Caki2 (cell line): ENCODE measurements at places on chromosomes 6 and 20. TPM values are rescaled to one million over a fixed set of nuclear protein-coding genes. Genes with fewer than 3 reads are reported as not detected.

Gene TPX2
- 143 and 164 TPM in 2 replicates for total RNA-seq

GRCh38 chr6:40000964-40001515 is 66.8 kb upstream of the MOCS1 start:
- no peak for DNase-seq

- DNase-seq, result no peak
Measured at GRCh38 chr6:121881974-121882667, 446.7 kb downstream of the GJA1 start.

Gene TXLNB
- total RNA-seq, result not detected in 2 replicates

DNA sequence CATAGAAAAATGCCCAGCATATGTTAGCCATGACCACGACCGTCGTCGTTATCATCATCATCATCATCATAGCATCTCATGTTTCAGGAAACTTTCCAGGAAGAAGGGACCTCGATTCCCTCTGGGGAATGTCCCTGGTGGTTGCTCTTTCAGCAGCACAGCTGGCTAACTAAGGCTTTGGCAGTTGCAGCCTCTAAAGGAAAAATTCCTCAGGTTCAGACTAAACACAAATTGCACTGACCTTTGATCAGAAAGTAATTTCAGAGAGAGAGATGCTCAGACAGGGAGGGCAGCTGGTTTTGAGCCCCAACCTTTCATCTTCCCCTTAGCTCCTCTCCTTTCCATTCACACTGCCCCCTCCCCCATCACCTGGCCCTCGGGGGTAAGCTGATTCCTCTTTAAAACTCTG is 5.6 kb upstream of the CFB start:
- DNase-seq, result peak; percentile 41

DNA sequence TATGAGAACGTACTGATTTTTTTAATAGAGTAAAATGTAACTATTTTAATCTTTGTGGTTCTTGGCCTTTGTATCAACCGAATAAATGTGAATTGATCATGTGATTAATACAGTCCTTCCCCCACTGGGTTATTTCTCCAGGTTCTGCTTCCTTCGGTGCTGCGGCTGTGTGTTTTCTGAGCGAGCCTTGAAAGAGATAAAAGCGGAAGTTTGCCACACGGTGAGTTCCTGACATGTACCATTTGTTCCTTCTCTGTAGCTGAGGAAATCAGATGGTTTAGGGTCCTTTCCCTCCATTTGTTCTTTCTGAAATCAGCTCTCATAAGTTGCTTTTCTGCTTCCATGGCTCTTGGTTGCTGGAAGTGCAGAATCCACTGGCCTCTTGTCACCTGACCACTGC is 15.5 kb downstream of the RTF2 start:
- DNase-seq, result no peak

DNA sequence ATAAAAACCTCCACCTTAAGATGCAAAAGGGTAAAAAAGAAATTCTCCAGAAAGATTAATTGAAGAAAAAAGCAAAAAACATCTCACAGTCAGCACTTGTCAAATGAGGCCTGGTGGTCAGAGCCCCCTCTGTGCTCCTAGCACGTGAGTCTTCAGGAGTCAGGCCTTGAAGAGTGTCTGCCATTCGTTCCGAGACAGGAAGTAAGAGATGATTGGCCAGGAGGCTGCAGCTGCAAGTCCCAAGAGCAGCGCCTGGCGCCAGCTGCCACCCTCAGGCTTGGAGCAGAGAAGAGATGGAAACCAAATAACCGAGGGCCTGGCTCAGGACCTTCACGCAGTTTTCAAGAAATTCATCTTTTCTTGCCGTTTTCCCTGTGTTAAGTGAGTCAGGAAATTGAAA is 65.0 kb downstream of the FAM120B start:
- DNase-seq, result no peak

DNA sequence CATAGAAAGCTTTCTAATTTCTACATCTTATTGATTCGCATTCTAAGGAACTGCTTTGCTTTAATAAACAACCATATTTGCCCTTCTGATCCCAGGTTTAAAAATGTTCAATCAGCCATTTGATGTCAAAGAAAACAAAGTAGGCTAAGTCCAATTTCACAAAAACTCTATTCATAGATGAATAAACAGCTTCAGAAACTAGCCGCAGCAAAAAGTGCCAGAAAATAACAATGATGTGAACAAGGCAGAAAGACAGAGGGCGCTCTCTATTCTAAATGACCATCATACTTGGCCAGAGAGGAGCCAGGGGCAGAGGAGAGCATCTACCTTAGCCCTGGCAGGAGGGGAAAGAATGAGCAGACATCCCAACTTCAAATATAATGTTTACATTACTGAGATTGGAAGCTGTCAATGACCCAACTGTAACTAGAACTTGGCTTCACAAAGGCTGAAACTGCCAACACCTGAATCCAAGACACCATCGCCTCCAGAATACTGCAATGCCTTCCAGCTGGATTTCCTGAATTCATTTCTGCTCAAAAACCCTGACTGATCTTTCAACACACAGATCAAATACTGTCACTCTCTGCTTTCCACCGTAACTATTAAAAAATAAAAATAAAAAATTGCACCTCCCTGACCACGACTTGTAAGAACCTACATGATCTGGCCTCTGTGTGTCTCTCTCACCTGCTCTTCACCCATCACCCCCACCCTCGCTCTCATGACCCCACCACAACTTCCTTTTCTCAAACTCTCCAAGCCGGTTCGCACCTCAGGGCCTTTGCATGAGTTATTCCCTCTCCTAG is 9.5 kb downstream of the CNKSR3 start:
- DNase-seq, result no peak

Gene TOX2
- not detected in 2 replicates for total RNA-seq

- no peak for DNase-seq
Measured at GRCh38 chr6:3088968-3089367, 20.7 kb downstream of the RIPK1 start.
